Esophagus mucosa (tissue), 1 donor: ENCODE measurements at places on chromosomes 4 and X. TPM values are rescaled to one million over a fixed set of nuclear protein-coding genes. Genes with fewer than 3 reads are reported as not detected.
A peak's percentile ranks its signal among the peaks of the same experiment; 100 is the strongest.

Gene HEPH
- 2.9 TPM for total RNA-seq

Gene RHOXF1
- total RNA-seq, result not detected

- ATAC-seq, result no peak
Observed at GRCh38 chr4:154454710-154455109, 36.9 kb downstream of the DCHS2 start.

DNA sequence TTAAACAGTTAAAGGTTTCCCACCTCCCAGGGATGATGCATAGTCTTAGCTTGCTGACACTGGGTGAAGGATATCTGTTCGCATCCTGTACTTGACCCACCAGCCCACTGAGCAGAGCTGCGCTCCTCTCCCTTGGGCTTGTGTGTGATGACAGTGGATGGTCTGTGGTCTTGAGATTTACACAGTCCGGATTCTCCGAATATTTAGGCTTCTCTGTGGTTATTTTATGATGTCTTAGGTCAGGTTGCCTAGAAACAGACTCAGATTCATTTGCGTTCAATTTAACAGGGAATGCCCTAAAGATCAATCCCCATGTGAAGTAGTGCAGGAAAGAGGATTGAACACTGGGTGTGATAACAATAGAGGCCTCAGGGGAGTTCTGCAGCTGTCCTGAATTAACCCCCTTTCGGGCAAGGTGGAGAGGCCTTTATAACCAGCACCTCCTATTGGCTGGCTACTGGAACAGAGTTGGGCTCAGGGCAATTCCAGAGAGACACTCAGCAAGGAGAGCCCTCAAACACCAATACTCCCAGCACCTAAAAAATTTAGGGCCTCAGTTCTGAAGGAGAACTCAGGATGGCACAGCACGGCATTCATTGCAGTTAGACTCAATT lies 653.2 kb upstream of the GALNT7 start:
- ATAC-seq, result no peak

DNA sequence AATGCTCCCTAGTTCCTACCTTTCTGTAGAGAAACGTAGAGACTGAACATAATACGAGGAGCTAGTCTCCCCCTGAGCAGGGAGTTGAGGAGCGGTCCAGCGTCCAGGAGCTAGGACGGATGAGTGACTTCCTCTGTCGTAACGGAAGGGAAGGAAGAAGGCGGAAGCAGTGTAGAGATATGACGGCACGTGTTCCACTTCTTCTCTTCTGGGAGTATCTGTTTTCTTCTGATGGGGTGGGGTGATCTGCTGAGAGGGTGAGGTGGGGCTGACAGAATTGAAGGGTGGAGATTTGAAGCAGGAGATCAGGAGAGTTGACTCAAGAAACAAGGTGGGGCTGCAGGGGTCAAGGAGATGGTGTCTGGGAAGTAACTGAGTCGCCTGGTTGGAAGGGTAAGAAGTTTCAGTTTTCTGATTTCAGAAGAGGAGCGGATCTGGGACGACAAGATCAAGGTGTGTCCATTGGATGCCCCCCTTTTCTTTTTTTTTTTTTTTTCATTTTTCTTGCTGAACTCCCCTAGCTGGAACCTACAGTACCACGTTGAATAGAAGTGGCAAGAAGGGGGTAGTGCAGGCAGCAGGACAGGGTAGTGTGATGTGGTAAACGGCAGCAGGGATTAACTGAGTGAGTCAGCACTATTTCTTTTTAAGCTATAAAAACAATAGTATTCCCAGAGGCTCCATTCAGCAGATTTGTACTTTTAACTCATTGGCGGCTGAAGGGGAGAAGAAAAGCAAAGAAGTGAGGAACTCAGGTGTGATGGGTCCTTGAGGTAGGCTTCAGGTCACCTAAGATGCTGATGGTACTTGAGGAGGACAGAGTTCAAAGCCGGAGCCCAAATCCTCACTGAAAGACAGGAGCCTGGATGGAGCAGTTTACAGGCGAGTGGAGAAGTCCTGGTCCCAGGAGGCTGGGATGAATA lies 50.8 kb upstream of the SETD7 start:
- peak; percentile 91 for ATAC-seq

DNA sequence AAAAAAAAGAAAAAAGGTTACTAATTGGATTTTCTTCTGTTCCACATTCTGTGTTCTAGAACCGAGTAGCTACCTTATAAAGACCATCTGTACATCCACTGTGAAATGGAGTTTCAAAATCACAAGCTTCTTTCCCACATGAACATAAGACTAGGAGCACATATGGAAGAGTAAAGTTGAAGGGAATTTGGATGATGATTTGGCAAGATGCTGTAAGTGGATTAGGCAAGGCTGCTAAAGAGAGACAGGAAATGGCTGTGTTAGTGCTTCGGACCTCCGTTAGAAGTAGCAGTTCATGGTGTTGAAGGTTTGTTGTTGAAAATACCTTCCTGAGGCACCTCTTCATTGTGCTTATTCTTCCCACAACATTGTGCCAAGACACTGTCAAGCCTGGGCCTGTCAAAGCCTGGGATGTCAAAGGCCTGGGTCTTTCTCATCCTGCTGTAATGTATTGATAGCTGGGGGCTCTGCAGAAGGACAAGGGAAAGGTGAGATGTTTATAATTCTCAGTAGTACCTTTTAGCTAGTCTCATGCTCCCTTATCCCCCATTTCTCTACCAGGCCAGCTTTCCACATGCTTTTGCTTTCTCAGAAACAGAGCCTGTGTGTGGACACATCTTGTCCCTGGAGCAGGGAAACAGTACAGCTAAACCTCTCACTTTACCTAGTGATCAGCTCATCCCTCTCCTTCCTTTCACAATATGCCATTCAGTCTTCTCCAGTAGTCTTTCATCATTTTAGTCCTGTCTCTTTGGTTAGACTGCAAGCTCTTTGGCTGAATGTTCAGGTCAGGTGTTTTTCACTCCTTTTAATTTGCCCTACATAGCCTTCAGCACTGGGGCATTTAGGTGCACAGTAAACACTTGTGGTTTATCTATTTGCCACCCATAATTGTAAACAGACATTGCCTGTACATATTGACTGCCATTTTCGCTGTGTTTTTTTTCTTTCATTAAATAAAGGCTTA lies 37.9 kb upstream of the CYP2U1 start:
- ATAC-seq, result no peak

DNA sequence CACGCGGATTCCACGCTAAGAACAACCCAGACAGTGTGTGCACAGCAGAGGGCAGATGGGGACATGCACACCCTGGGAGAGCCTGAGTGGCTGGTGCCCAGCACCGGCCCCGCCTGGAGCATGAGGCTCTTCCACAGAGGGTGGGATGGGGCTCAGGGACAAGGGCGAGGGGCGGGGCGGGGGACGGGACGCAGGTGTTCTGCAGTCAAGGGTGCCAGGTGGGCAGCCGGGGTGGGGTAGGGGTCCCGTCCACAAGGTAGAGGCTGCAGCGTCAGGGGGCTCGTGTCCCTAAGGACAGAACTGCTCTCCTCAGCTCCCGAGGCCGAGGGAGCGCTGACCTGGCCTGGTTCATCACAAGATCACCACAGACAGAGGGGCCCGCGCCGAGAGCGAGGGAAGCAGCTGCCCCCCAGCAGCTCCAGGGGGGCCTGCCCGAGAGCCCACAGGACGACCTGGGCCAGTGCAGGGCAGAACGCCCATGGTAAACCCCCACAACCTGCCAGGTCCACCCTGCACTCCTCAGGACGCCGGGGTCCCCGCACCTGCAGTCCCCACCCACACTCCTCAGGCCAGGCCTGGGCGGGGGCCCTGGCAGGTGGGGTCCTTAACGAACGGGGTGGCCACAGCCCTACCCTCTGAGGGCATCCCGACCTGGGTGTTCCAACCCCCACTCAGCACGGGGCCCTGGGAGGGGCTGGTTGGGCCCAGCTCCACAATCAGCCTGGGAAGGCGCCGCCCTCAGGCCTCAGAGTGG lies 26.7 kb downstream of the CTBP1 start:
- ATAC-seq, result peak; percentile 31

GRCh38 chr4:8473198-8473919 lies 32.8 kb downstream of the TRMT44 start:
- no peak for ATAC-seq
